ENCODE measurements at places on chromosomes 2 and 18.

DNA sequence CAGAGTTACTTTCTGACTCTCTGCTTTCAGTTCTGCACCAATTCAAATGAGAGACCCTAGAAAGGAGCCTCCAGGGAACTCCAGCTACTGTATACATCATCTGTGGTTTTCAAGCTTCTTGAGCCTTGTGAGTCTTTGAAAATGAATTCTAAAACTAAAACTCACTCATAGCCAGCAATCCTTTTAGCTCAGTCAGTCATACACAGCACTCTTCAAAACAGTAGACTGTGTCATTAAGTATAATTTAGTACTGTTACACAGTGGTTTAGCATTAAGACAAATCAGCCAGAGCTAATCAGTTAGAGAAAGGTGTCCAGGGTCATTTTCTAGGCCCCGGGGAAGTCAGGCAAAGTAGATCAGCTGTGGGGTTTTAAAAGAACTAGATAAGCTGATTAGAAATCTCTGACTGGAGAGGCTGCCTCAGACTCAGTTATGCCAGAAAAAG is 322.1 kb upstream of the THUMPD2 start:
- no peak for DNase-seq

- no peak for DNase-seq
Observed at GRCh38 chr2:238496756-238497609, 70.3 kb downstream of the ASB1 start.

GRCh38 chr2:139122711-139123158 is 342.5 kb upstream of the NXPH2 start:
- no peak for DNase-seq

DNA sequence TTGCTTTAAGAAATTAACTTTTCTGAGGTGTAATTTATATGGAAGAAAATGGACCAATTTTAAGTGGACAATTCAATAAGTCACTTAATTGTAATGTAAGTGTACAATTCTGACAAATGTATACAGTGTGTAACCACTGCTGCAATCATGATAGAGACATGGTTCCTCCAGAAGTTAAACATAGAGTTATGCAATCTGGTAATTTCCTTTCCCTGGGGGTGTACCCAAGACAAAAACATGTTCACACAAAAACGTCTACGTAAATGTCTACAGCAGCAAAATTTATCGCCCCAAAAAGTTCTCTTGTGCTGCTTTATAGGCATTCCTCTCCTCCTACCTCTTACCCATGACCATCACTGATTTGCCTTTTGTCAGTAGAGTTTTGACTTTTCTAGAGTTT is 141.5 kb downstream of the AQP4 start:
- peak; percentile 30 for DNase-seq

- no peak for DNase-seq
Observed at GRCh38 chr2:64651590-64651989, 2.1 kb downstream of the SERTAD2 start.

DNA sequence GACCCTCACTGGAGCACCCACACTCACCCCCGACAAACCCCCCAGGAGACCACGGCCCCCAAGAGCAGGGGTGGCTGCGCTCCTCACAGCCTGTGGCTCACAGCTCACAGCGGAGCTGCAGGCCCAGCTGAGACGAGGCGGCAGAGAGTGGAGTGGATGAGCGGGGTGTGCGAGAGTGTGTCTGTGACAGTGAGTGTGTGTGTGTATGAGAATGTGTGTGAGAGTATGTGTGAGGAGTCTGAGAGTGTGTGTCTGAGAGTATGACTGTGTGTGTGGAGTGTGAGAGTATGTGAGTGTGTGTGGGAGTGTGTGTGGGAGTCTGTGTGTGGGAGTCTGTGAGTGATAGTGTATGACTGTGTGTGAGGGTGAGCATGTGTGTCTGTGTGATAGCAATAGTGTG is 55.3 kb upstream of the ID2 start:
- no peak for DNase-seq

DNA sequence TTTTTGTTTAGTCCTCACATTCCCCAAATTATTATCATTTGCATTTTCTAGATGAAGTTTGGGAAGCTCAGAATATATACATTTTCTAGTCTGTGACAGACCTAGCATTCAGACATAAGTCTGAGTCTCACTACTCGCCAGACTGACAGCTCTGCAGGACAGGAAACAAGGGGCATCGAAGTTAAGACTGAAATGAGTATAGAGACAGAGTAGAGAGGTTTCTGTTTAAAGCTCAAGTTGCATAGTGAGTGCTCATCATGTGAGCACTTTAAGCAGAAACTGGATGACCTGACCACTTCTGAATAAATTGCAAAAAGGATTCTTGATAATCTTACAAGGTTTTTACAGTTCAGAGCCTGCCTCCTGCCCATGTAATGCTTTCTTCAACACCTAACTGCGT is 1.1 kb downstream of the HADHB start:
- peak; percentile 2 for DNase-seq

- DNase-seq = no peak
Observed at GRCh38 chr18:63648241-63648640, 4.2 kb upstream of the SERPINB4 start.

DNA sequence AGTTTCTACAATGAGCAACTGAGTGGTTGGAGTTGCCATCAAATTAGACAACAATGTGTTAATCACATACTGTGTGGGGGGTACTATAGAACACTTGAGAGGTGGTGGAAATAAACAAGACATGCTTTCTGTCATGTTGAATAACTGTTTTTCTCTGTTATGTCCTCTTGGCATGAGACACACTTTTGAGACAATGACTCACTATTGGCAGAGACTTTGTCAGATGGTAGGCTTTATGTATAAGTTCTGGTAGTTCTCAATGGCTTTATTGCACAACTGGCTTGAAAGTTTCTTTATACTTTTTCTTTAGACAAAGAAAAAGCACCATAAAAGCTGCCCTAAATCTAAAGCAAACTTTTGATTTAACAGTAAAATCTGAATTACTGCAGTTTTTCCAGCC is 578.7 kb downstream of the ADCYAP1 start:
- no peak for DNase-seq

DNA sequence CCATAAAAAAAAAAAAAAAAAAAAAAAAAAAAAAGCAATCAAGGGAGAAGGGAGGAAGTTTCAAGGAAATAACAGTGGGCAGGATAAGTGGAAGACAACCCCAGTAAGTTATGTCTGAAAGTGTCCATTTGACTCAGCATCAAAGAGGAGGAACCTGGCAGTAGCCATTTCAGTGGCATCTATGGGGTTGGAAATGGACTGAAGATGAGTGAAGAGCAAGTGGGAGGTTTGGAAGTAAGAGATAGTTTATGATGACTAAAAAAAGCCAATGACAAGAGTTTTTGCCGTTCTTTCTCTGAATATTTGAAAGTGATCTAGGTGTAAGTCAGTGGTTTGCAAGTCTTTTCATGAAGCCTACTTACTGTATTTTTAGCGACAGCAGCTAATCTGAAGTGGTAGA is 9.2 kb upstream of the SELENOI start:
- DNase-seq = no peak

GRCh38 chr18:54119524-54120019 is 104.9 kb downstream of the MBD2 start:
- DNase-seq = peak; percentile 76

DNA sequence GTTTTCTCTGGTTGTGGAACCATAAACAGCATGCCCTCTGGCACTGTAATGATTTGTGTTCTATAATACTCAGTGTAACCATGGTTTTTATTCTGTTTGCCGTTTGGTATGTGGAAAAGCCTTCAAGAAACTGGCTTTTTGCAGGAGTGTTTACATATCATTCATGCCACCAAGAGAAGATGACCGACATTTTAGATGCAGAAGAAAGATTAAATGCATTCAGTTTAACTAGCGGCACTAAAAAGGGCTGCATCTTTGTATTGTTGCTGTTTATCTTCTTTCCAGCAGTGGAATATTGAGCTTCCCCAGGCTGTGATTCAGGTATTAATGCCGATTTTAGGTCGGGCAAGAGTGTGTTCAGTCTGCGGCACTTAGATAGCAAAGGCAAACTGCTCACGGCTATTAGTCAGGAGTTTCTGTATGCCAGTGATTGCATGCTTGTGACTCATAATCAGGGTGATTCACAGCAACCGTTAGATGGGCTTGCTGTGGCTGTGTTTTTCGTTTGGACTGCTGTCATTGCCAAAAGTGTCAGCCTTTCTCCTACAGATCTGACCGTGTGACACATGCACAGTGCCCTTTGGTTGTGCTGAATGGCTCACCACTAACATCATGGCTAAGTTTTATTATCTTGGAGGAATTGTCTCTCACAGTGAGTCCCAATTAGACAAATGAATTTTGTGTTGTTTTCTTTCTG is 479.7 kb downstream of the PARD3B start:
- DNase-seq = peak; percentile 73

- no peak for DNase-seq
Observed at GRCh38 chr2:75053484-75054112, 95.2 kb downstream of the POLE4 start.

GRCh38 chr2:36423172-36423571 is 67.6 kb downstream of the CRIM1 start:
- DNase-seq = no peak

GRCh38 chr2:16663121-16663905 is 2.3 kb downstream of the CYRIA start:
- DNase-seq = no peak
